Frontal cortex (tissue), 4 donors: ENCODE measurements at places on chromosomes 3 and 15. TPM values are rescaled to one million over a fixed set of nuclear protein-coding genes. Genes with fewer than 3 reads are reported as not detected.

- peak; percentile 35 for DNase-seq
Observed at GRCh38 chr3:33146791-33147445, 33.1 kb downstream of the CRTAP start.

Gene ABCF3
- total RNA-seq = 47.3 TPM

DNA sequence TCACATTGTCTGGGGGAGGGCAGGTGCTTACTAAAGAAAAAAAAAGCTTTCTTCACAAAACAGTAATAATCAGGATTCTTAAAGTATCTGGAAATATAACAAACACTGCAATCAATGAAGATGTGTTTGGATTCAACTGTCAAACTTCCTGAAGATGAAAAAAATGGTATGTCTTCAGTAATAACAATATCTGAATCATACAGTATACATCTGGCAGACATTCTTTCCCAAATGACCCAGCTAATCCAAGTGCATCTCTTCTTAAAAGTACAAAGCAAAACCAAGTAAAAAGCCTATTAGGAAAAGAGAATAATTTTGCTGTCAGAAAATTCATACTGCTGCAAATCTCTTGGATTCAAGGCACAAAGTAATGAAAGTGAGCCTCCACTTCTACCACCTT is 145.0 kb upstream of the MCTP2 start:
- no peak for DNase-seq

Gene PLA2G4D
- total RNA-seq = under 0.01 TPM

Gene NRG4
- not detected for total RNA-seq

Gene TADA3
- total RNA-seq = 33.0 TPM

DNA sequence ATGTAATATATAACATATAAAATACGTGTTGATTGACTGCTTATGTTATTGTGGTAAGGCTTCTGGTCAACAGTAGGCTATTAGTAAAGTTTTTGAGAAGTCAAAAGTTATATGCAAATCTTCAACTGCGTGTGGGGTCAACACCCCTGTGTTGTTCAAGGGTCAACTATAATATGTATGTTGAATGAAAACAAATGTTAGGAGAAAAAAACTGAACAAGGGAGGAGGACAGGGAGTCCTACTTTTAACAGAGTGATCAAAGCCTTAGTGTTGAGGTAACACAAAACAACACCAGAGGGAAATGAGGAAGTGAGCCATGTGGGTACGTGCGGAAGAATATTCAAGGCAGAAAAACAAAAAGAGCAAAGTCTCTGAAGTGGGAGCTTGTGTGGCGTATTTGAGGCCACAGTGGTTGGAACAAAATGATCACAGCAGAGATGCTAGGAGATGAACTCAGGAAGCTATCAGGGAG is 62.5 kb downstream of the SFMBT1 start:
- no peak for DNase-seq

DNA sequence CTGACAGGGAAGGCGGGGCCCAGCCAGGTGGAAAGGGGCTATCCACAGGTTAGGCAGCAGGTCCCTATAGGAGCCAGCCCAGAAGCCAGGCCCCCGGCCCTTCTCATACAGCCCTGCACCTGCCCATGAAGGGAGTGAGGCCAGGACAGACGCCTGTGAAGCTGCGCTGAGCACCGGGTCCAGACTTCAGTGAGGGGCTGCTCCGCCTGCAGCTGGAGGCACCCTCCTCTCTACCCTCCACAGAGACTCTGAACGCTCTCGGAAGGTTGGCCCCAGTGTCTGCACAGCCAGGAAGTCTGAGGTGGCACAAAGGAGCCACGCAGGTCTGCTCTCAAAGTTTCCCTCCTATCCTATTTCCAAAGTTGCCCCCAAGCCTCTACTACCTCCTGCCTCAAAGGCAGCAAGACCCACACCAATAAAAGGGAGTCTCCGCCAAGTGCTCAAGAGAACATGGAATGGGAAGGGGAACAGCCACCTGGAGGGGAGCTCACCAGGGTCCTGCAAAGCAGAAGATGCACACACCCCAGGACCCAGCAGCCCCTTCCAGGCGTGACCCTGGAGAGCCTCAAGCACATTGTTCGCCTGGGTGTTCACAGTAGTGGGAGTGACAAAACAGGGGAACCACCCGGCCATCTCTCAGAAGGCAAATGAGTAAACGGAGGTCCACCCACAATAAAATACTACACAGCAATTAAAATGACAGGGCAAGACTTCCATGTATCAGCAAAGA is 19.5 kb downstream of the XXYLT1 start:
- DNase-seq = no peak

Gene IL1RAP
- total RNA-seq = 13.9 TPM

Gene PROK2
- 3.7 TPM for total RNA-seq
